ENCODE measurements at places on chromosomes 2 and 18.
A peak's percentile ranks its signal among the peaks of the same experiment; 100 is the strongest.

- DNase-seq: peak; percentile 11
Measured at GRCh38 chr2:70686577-70687460, 81.2 kb downstream of the ADD2 start.

DNA sequence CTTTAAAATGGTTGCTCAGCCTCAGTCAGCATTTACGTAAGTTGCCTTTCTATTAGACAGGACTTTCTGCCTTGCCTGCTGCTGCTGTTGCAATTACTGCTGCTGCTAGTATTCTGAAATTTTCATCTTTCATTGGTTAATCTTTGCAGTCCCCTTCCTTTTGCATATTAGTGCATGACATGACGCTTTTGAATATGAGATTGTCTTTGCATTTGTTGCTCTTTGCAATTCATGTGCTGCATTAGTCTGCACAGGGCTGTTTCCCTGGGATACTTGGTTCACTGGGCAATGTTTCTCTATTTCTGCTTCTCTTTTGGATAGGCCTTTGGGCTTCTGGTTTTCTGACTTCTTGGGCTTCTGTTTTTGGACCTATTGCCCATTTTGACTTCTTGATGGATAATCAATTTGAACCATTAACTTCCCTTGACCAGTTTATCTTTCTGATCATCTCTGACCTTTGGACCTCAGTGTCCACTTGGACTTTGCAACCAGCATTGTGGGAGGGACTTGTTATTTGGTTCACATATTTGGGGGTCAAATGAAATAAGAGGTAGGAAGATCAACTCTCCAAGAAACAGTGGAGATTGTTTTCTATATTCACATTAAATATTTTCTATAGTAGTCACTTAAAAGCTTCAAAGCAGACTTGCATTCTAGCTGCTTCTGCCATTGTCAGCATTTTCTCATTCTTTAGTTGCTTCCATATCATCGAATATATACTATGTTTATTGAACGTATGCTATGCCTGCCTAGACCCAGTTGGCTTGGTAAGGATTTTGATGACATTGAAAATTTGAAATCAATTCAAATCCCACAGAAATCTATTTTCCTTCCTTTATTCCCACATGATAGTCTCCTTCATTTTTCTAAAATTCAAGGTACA, 12.5 kb upstream of the BUB1 start:
- no peak for DNase-seq

DNA sequence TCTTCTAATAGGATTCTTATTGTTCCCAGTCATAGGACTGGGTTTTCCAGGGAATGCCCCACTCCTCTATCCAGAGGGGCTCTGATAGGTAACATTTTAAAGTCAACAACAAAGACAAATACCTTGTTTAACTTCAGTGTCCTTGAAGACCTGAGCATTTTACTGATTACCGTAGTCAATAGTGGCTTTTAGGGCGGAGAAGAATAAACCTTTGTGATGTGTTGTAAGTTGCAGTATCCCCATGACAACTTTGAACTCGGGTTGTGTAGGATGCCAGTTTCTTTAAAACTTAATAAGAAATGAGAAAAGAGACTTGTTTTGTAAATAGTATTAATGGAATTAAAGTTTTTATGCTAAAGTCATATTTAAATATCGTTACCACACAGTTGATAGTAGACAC, 6.0 kb downstream of the GATA6 start:
- DNase-seq: no peak

DNA sequence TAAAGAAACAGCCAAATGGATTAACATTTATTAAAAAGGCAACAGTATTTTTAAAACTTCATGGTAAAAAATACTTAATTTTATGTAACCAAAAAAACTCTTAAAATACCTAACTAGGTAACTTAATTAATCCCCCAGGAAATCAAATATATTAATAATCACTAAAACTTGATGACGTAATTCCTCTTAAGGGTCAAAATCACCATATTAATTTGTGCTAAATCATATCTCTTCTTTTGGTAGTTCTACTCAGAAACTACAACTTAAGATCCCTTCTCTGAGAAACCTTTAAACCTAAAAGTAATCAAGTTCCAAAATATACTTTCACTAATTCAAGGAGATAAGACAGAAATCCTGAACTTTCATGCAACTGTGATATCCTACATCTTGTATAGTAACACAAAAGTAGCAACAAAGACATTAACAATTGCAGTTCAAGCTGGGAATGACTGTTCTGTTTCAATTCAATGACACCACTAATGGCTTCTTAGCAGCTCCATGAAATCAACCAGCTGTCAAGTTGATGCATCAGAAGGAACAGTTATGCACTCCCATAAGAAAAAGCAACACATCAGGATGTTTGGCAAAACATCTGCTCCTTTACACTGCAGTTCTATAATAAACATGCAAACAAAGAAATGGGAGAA, 4.0 kb downstream of the BAZ2B start:
- no peak for DNase-seq

DNA sequence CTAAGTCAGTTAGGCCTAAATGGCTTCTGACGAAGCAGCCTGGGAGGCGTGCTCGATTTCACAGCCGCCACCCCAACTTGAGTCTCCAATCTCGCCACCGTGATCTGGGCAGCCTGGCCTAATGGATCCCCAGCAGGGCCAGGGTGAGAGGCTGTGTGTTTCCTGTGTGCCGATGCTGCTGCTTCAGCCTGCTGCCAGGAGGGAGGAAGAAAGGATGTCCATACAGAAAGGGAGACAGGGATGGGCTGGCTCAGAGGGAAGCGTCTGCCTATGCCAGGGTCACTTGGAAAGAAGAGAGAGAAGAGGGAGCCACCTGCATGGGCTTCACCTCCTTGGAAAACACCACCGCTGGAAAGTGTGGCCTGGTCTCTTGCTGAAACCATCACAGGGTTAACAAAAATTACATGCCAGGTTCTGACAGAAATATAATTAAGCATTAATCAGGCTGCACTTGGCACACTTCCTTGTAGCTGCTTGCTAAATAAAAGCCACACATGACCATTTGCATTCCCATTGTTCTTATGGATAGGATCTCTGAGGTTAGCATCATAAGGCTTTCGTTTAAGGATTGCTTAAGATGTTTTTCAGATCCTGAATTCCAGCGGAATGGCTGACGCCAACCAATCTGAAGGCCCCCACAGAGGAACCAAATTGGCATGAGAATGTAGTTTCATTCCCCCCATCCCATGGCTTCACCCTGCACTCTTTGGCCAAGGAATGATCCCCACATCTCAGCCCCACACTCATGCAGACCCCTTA, 108.8 kb upstream of the SLC1A4 start:
- no peak for DNase-seq

DNA sequence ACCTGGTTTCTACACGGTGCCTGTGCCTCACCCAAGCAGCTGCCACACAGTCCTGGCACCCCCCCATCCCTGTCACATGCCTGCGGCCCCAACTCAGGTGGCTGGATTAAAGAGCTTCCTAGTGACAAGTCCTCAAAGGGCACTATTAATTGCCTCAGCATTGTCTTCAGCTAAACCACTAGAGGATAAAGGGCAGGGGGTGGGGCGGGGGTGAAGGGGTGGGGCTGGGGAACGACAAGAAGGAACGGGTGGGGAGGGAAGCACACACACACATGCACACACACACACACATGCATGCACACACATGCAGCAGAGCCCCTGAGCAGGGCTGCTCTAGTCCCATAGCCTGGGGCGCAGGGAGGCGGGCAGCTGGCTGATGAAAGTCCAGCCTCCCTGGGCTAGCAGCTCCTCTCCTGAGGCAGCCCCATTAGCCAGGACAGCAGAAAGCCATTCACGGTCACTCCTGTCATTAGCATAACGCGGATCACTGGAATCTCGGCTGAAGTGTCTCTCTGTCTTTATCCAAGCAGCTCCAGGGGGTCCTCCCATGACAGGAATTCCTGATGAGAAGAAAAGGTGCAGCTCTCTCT, 7.4 kb upstream of the TEX261 start:
- DNase-seq: no peak

GRCh38 chr2:113376913-113377445, 60.5 kb upstream of the ZNG1B start:
- no peak for DNase-seq

- no peak for DNase-seq
Measured at GRCh38 chr2:23692851-23693605, 233.9 kb downstream of the ATAD2B start.

DNA sequence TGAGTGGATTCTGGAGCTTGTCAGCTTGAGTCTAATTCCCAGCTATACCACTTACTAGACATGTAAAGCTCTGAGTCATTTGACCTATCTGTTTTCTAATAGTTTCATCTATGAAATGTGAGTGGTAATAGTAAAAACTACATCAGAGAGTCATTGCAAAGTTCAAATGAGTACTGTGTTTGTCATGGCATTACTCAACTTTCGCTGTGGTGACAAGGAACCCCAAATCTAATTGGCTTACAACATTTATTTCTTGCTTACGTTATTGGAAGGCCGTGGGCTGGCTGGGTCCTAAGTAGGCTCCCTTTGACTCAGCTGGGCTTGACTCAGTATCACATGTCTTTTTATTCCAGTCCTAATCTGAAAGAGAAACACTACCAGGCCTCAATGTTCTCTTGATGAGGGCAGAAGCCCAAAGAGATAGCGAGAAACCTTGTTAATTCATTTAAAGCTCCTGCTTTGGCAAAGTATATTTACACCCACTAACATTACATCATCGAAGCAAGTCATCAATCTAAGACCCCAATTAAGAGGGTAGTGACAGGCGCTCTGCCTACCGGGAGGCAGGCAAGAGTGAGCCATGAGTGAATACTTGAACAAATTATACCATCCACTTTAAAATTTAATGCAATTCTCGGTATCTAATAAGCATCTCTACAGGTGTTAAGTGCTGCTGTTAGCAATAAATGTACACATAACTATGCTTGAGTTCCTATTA, 431.8 kb upstream of the SPHKAP start:
- no peak for DNase-seq

DNA sequence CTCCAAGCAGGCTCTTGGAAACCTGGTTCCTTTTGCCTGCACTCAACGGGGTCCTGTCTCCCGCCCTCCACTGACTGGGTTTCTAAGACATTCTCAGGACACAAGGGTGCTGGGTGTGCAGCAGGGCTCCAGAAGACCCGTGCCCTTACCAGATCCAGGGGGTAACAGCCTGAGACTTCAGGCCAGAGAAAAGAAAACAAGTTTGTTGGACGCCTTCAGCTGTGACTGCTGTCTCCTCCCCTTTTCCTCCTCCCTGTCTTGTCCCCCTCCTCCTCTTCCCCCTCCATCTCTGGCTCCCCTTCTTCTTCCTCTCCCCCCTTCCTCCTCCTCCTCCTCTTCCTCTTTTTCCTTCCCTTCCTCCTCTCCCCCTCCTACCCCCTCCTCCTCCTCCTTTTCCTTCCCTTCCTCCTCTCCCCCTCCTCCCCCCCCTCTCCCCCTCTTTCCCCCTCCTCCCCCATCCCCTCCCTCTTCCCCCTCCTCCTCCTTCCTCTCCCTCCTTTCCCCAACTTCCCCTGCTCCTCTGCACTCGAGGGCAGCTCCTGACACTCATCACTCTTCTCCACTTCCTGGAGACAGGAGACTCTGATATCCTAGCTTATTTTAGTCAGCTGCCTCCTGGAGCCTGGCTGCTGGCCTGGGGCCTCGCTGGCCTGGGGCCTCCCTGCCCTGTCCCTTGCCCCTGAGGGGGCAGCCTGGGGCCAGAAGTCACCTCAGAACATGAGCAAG, 12.4 kb downstream of the ADRA2B start:
- no peak for DNase-seq

GRCh38 chr2:178066890-178067669, 5.5 kb downstream of the PDE11A start:
- no peak for DNase-seq

GRCh38 chr2:72917877-72918553, 696 bp downstream of the EMX1 start:
- no peak for DNase-seq

DNA sequence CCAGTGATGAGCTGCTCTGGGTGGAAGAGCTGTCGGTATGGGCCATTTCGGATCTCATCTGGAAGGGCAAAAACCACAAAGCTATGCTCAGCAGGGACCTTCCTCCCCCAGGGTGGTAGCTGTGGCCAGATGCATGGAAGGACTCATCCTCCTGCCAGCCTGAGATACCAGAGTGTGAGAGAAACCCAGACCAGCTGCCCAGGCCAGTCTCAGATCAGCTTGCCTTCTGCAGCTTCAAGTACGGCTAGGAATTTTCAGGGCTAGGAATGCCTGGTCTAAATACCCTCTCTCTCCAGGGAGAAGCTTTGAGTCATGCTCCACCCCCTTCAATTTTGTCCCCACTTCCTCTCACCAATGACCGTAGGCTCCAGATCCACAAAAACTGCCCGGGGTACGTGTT, 1.4 kb upstream of the TUBA4B start:
- no peak for DNase-seq
